Activated naive CD4-positive, alpha-beta T cell (primary cell): ENCODE measurements at places on chromosomes 7 and 10.

- DNase-seq: no peak
These were observed 65.9 kb upstream of the FZD1 start for GRCh38 chr7:91198371-91198770.

GRCh38 chr7:4861673-4862072, at the start of gene PAPOLB:
Gene PAPOLB, minus strand, starts transcription at chr7:4862030. Its CDS starts 220 bp downstream, at chr7:4861810.
- DNase-seq: no peak

DNA sequence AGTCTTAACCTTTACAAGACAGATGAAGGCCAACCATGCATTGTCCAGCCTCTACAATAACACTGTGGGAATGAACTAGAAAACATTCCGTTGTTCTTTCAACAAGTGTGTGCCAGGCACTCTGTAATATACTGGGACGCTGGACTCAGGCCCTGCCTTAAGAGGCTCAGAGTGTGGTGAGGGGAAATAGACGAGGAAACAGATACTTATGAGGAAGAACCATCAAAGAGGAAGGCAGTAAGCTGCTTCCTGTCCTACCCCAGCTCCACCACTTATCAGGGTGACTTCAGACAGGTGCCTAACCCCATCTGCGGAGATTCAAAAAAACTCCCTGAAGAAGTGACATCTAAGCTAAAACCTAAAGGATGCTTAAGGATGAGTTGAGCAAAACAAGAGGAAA, 8.9 kb upstream of the TRIM8 start:
- DNase-seq: no peak

- no peak for DNase-seq
These were observed 272.4 kb downstream of the CREB5 start for GRCh38 chr7:28684650-28685241.

DNA sequence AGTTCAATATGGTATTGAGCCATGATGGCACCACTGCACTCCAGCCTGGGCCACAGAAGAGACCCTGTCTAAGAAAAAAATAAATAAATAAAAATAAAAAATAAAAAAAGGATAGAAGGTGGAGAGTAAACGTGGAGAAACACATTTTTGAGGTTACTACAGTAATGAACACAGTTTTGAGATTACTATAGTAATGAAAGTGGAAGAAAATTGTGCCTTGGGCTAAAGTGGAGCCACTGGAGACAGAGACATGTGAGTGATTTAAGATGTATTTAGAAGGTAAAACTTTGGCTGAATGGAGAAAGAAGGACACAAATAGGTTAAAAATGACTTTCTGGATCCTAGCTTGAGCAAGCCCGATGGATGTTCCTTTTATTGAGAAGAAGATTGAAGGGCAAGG, 76.8 kb downstream of the HGF start:
- DNase-seq: no peak

- no peak for DNase-seq
These were observed 1000.7 kb upstream of the LRRN3 start for GRCh38 chr7:110090110-110090820.

GRCh38 chr7:28700790-28701203, 257.3 kb downstream of the TRIL start:
- no peak for DNase-seq

DNA sequence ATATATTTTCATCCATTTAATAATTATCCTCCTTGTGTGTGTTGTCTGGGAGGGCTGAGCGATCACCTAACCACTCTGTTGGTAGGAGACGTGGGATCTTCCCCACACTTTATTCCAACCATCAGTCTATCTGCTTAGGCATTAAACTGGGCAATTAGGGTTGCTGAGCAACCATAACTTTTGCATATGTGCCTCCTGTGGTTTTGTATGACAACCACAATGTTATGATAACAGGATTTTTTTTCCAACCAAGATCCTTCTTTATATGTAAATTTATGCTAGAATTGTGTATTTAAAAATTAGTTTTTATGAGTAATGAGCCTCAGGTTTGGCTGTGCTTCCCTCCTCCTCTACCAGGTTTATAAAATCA, 495.0 kb upstream of the MGMT start:
- DNase-seq: no peak

- DNase-seq: no peak
These were observed 11.0 kb upstream of the TRIM8 start for GRCh38 chr10:102633287-102633686.

DNA sequence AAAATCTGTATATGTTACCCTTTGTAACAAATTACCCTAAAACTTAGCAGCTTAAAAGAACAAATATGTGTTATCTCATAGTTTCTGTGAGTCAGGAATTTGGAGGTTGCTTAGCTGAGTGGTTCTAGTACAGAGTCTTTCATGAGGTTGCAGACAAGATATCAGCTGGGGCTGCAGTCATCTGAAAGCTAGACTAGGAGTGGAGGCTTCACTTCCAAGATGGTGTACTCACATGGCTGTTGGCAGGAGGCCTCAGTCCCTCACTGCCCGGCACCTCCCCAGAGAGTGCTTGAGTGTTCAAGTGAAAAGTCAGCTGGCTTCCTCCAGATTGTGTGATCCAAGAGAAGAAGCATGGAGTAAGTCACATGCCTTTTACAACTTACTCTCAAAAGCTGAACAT, 16.9 kb upstream of the GGCT start:
- no peak for DNase-seq

GRCh38 chr10:113272511-113272910, 280.3 kb upstream of the HABP2 start:
- DNase-seq: no peak

DNA sequence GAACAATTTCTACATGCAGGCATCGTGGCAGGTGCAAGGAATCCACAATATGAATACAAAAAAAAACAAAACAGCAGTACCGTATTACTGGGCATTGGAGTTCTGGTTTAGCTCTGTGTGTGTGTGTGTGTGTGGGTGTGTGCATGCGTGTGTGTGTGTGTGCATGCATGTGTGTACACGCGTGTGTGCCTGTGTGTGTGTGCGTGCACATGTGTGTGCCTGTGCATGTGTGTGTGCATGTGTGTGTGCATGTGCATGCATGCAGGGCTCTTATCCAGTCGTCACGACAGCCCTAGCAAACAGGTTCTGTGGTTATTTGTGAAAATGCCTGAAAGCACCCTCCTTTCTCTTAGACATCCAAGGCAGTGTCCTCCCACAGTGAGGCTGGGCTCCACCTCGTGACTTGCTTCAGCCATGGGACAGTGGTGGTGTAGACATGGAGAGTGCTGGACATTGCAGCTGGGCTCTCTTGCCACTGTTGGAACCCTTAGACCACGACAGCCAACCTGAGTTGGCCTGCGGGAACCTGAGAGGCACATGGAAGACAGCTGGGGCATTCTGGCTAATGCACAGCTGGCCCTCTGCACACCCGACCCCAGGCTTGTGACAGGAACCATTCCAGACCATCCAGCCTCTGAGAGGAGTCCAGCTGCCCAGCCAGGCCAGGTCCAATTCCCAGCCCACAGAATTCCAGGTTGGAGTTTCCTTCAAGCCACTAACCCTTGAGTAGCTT, 173.4 kb upstream of the SHH start:
- DNase-seq: no peak

DNA sequence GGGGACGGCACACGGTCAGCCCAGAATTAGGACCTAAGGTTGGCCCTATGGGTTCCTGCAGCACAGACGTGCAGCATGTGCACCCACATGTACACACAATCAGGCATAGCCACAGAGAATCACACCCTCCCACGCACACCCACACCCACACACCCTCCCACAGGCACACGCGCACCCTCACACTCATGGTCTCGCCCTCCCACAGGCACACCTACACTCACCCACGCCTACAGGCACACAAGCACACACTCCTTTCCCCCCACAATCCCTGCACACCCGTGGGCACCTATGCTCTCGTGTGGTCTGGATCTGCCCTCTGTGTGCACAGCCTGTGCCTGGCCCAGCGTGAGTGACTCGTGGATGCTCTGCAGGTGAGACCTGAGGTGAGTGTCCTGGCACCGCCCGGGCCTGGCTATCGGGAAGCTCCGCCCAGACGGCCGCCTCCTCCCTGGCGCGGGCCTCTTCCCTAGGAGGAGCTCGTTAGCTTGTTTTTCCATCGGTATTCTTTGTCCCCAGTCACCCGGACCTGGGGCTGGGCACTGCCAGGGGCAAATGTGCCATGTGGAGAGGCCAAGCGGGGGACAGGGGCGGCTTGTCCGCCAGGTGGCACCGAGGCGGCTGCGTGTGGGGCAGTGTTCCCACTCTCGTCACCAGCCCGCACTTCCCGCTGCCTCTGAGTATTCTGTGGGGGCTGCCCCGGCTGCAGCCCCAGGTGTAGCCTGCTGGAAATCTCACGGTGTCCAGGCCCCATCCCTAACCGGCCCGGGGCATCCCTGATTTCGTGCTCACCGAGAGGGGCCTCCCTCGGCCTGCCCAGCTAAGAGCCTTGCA, 110.2 kb upstream of the FAM20C start:
- no peak for DNase-seq
